Fibroblast of upper back skin (primary cell): ENCODE measurements at places on chromosomes 12 and 14.

GRCh38 chr14:44898551-44898950 is 63.2 kb downstream of the KLHL28 start:
- no peak for DNase-seq

DNA sequence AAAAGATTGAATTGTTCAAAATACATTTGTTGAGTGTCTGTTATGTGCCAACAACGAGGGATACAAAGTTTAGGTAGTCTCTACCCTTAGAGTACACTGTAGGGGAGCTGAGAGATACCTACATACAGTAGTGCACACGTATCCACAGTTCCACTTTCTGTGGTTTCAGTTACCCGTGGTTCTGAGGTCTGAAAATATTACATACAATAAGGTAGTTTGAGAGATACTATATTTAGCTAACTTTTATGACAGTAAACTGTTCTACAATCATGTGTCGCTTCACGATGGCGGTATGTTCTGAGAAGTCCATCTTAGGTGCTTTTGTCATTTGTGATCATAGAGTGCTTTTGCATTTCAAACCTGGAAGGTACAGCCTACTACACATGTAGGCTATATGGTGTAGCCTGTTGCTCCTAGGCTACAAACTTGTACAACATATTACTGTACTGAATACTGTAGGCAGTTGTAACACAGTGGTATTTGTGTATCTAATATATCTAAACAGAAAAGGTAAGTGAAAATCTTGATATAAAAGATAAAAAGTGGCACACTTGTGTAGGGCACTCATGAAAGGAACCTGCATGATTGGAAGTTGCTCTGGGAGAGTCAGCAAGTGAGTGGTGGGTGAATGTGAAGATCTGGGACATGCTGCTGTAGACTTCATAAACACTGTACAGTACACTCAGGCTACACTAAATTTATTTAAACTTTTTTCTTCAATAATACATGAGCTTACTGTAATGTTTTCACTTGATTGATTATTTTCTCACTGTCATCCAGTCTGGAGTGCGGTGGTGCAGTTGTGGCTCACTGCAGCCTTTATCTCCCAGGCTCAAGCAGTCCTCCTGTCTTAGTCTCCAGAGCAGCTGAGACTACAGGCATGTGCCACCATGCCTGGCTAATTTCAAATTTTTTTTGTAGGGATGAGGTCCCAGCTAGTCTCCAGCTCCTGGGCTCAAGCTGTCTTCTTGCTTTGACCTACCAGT is 4.0 kb downstream of the CPSF6 start:
- no peak for DNase-seq

- peak; percentile 39 for DNase-seq
Measured at GRCh38 chr14:51821822-51822221, 38.6 kb upstream of the GNG2 start.

- no peak for DNase-seq
Measured at GRCh38 chr12:62319058-62319457, 58.9 kb downstream of the USP15 start.

DNA sequence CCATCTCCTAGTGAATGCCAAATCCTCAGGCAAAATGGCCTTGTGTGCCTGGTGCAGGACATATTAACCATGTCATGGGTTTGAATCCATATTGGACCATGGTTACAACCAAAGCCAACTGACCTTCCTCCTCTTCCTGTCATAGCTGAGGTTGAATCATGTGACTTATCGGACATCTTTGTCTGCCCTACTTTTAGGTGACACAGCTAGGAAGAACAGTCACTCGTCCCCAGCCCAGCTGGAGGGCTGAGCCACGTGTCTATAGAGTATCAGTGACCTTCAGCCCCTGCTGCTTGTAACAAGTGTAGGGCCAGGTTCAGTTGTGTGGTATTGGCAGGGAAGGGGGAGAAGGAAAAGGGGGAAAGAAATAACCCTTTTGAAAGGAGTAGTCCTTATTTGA is 225.2 kb downstream of the KTN1 start:
- DNase-seq: no peak

- DNase-seq: no peak
Measured at GRCh38 chr12:15520083-15520482, 197.8 kb downstream of the PTPRO start.

- DNase-seq: no peak
Measured at GRCh38 chr14:96069421-96069820, 30.3 kb downstream of the C14orf132 start.

GRCh38 chr14:52527052-52527451 is 25.3 kb downstream of the TXNDC16 start:
- no peak for DNase-seq

DNA sequence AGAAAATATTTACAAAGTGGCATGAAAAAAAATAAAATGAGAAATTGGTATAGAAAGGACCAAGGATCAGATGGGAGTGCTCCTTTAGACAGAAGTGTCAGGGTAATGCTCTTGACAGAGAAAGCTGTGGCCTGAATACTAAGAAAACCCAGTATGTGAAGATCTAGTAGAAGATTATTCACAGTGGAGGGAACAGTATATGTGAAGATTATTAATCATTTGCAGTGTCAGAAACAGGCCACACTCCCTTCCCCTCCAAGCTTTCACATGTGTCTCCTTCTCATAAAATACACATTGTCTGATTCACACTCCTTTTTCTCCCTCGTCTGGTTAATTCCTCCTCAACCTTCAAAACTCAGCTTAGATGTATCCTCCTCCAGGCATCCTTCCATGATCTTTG is 41.3 kb downstream of the CAPS2 start:
- no peak for DNase-seq

DNA sequence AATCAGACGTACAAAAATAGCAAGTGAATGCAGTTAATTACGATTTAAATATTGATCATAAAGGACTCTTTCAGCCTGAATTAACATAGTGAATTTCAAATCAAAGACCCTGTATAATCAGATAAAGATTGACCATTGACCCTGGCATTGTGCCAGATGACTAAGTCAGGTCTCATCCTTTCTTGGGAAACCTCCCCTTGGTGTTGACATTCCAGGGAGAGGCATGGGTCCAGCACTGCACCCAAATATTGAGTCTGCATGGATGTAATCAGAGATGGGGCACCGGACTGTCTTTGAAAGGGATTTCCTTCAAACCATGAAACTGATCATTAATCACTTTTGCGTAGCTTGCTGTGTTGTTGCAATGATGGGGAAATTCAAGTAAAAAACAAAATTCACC is 1138.2 kb downstream of the BCL11B start:
- DNase-seq: no peak

DNA sequence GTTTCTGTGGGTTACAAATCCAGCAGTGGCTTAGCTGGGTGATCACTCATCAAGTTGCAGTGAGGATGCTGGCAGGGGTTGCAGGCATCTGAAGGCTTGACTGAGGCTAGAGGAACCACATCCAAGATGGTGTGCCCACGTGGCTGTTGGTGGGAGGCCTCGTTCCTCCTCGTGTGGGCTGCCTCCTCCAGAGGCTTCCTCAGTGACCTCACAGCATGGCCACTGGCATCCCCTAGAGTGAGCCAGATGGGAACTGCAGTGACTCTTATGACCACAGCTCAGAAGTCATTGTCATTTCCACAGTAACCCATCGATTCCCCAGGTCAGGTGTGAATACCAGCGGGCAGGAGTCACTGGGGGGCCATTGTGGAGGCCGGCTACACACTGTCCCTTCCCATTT is 17.8 kb downstream of the AACS start:
- no peak for DNase-seq

GRCh38 chr12:80846952-80847351 is 90.8 kb downstream of the LIN7A start:
- DNase-seq: no peak

DNA sequence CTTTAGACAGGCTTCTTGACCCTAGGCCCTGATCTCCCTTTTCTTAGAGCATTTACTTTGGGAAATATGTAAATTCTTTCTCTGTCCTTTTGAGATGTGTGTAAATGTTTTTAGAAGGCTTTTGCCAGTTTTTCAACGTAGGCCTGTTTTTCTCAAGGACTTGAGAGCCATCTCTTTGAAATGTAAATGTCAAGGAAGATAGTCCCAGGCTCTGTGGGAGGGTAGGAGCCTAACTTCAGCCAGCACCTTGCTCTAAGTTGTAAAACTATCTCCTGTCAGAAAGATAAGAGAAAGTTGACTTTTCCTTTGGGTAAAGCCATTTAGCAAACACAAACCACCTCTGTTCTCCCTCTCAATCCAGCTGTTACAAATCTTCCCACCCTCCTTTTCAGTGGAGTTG is 219.8 kb downstream of the RPS29 start:
- DNase-seq: no peak

- DNase-seq: no peak
Measured at GRCh38 chr14:57153286-57153685, 115.4 kb downstream of the EXOC5 start.

GRCh38 chr12:119182701-119183493 is 4.2 kb downstream of the HSPB8 start:
- peak; percentile 21 for DNase-seq

GRCh38 chr14:68783408-68784225 is 9.2 kb downstream of the ZFP36L1 start:
- no peak for DNase-seq
